ENCODE measurements at places on chromosomes 1 and 21.
A peak's percentile ranks its signal among the peaks of the same experiment; 100 is the strongest.

DNA sequence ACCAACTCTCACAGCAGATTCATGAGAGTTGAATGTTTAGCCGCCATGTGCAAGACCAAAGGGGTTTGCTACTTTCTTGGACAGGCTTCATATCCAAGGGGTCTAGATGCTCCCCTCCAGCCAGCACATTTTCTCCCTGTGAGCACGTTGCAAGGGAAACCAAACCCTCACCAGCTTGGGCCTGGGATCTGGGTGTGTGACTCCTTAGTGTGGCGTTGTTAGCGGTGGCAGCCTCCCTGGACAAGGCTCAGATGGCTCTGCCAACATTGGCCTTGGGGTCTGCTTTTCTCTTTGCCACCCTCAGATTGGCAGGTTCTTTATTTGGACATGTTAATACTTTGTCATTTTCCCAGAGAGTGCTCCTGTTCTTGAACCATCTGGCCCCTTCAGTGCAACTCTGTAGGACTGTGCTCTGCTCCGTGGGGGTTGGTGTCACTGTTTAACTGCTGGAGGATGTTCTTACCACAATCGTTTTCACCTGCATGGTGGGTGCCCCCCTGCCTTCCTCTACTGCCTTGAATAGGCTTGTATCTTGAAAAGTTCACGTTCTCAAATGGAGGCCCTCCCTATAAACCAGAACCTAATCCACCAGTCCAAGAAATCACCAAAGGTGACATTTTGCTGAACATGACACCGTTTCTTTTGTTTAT lies 13.4 kb downstream of the ABCG1 start:
- DNase-seq = peak; percentile 30

DNA sequence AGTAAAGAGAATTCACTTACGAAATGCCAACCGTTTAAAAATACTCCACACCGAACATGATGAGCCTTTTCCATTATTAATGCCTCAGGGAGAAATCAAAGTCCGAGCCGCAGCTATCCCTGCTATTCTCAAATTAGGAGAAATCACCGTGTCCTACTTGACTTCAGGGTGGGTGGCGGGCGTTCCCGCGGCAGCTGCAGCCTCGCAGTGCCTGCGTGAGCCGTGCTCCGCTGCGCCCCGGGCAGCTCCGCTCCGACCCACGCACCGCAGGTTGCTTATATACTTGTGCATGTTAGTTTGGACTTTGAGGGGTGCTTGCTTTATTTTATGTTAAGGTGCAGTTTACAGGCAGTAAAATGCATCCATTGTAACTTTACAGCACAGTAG lies 35.6 kb upstream of the PCBP3 start:
- DNase-seq = no peak

- DNase-seq = no peak
Measured at GRCh38 chr21:35086357-35086756, 37.3 kb upstream of the RUNX1 start.

DNA sequence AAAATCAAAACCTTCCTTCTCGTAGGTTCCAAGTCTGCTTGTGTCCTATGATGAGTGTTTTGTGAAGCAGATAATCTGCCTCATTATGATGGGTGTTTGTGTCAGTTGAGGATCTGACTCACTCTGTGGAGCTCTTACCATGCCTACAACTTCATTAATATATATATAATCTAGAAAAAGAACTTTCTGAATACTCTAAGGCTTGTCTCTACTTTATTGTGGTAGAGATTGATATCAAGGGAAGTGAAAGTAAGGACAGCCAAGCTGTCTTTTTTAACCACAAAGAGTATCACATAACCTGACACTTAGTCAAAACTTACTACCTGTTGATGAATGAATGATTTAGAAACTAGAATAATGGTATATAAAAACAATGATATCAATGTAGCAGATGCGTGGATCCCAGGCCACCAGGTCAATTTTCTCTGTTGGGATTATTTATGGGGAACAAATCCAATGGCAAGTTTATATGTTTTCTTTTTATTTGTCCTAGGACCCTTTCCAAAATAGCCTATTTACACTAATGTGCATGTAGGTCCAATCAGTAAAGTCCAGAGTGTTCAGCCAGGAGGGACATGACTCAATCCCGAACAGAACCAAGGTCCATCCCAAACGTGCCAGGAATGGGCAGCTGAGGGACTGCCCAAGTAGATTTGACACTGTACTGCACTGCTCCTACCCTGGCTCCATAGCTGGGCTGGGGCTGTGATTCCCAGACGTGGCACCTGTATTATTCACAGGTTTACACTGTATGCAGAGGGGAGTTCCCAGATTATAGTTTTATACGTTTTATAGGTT lies 182.3 kb upstream of the GREM2 start:
- DNase-seq = no peak
